ENCODE measurements at places on chromosomes 13 and 19. TPM values are rescaled to one million over a fixed set of nuclear protein-coding genes. Genes with fewer than 3 reads are reported as not detected.

GNG8 gene
- polyA plus RNA-seq = not detected

TUBB4A gene
- 11.3 TPM for polyA plus RNA-seq

SMIM44 gene
- polyA plus RNA-seq = not detected

DNA sequence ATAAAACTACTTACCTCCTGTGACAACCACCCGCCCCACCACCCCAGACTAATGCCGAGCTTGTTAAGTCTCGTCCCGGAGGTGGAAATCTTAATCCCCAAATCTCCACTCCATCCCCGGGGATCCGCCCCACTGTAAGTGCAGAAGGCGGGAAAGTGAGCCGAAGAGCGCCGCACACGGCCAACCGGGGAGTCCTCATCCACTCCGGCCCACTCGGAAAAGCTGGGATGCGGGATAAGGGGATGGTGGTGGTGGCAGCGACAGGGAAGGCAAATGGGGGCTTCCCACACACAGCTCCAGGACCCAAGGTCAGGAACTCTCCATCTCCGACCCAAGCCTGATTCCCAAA lies 621 bp downstream of the FBL start:
- peak; percentile 55 for DNase-seq

DNA sequence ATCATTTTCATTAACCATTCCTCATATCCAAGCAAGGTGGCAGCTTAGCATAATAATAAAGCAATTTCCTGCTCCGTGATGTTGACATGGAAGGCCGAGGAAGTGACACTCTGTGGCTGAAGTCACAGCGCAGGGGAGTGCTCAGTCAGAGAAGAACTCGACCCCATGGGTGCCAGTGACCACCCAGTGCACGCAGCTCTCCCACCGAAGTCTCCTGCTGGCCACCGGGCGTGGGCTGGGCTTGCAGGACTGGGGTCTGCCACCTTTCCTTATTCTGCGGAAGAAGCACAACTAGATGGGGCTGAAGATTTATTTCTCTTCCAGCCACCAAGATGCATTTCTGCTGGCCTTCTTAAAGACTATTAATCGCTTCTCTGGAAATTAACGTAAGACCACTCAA lies 132.1 kb upstream of the SPACA7 start:
- DNase-seq = peak; percentile 16

PSG5 gene
- polyA plus RNA-seq = not detected

- no peak for DNase-seq
Observed at GRCh38 chr19:33484226-33484774, 37.3 kb downstream of the PEPD start.

- DNase-seq = no peak
Observed at GRCh38 chr19:51399231-51399630, 8.8 kb upstream of the C19orf84 start.

DNA sequence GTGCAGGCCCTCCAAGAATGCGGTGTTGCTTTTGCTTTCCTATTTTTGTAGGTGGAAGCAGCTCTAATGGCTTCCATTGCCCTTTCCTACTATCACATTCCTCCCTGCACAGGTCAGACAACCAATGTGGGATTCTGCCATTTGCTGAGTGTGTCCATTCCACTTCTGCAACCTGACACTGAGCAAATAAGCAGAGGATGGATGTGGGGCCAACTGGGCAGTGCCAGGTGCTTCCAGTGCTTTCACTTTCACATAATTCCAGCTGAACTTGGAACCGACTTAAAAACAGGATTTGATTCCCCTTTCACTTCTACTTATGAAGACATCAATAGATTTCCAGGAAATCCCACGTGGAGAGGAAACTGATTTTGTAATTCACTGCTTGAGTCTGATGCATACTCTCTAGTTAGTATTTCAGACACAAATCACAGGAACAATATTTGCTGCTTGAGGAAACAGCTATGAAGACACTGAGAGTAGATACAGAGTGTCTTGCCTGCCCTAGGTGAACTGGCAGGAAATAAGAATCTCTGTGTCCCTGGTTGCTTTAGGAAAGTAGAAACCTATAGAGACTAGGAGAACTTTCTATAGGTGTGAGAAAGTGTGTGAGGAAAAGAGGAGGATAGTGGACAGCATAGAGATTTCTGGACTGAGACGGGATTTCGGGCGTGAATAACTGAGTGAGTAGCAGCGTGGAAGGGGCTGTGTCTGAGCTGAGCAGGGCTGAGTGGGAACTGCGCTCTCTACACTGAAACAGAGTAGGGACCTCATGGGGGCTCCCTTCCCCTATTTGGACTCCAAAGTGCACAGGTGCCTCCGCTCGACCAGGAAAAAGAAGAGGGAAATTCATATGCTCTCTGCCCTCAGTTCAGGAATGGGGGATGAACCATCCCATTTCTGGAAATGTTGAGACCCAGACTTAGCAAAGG lies 22.5 kb downstream of the LGALS16 start:
- peak; percentile 48 for DNase-seq

- DNase-seq = no peak
Observed at GRCh38 chr19:38799104-38799503, 10.1 kb downstream of the LGALS7B start.

CEACAM7 gene
- polyA plus RNA-seq = not detected

KRTDAP gene
- not detected for polyA plus RNA-seq
